ENCODE measurements at places on chromosomes 6 and 20. TPM values are rescaled to one million over a fixed set of nuclear protein-coding genes. Genes with fewer than 3 reads are reported as not detected.

Gene PPP1R3D
- polyA plus RNA-seq: 1.9 TPM

Gene AGPAT1
- polyA plus RNA-seq: 18.5 TPM

Gene KCNQ5
- 3.2 TPM for polyA plus RNA-seq

Gene REM1
- polyA plus RNA-seq: not detected

Gene SLCO4A1
- polyA plus RNA-seq: 18.2 TPM

Gene RAET1G
- not detected for polyA plus RNA-seq

Gene TFAP2D
- not detected for polyA plus RNA-seq

Gene CPNE5
- 22.8 TPM for polyA plus RNA-seq

Gene GPLD1
- 6.0 TPM for polyA plus RNA-seq

Gene WFDC5
- polyA plus RNA-seq: not detected

Gene ULBP3
- polyA plus RNA-seq: not detected

Gene CDSN
- polyA plus RNA-seq: not detected

Gene TMEM14C
- polyA plus RNA-seq: 226 TPM

Gene OOEP
- not detected for polyA plus RNA-seq

Gene ELOVL4
- 101 TPM for polyA plus RNA-seq

Gene TRIM31
- not detected for polyA plus RNA-seq

Gene TPBG
- 0.48 TPM for polyA plus RNA-seq

Gene RNF217
- 5.6 TPM for polyA plus RNA-seq

Gene EDN1
- polyA plus RNA-seq: 1.9 TPM

Gene BAK1
- polyA plus RNA-seq: 2.8 TPM

Gene NKAPL
- 6.6 TPM for polyA plus RNA-seq

Gene PHACTR3
- 15.5 TPM for polyA plus RNA-seq

Gene KCNK5
- not detected for polyA plus RNA-seq

Gene OLIG3
- not detected for polyA plus RNA-seq

Gene DDX39B
- 76.0 TPM for polyA plus RNA-seq

Gene PRSS16
- 6.3 TPM for polyA plus RNA-seq

Gene SDCBP2
- polyA plus RNA-seq: 5.5 TPM

Gene AKAP7
- 140 TPM for polyA plus RNA-seq

Gene SLC22A3
- 0.34 TPM for polyA plus RNA-seq

Gene NRM
- 0.53 TPM for polyA plus RNA-seq

Gene SLC17A2
- not detected for polyA plus RNA-seq

Gene FOXQ1
- 1.8 TPM for polyA plus RNA-seq

Gene ZC3H12D
- polyA plus RNA-seq: not detected

Gene CLVS2
- polyA plus RNA-seq: 16.6 TPM

Gene SLC22A2
- not detected for polyA plus RNA-seq

Gene HUS1B
- not detected for polyA plus RNA-seq

Gene SLC35D3
- not detected for polyA plus RNA-seq

Gene ZSCAN12
- polyA plus RNA-seq: 2.2 TPM

Gene TNFRSF6B
- polyA plus RNA-seq: not detected

Gene ARHGAP40
- polyA plus RNA-seq: not detected

Gene PPP1R14C
- 9.2 TPM for polyA plus RNA-seq

Gene TNFRSF21
- polyA plus RNA-seq: 73.4 TPM

Gene PSORS1C2
- not detected for polyA plus RNA-seq

Measured in Purkinje cell (primary cell).